ENCODE measurements at places on chromosomes 16 and 17.

DNA sequence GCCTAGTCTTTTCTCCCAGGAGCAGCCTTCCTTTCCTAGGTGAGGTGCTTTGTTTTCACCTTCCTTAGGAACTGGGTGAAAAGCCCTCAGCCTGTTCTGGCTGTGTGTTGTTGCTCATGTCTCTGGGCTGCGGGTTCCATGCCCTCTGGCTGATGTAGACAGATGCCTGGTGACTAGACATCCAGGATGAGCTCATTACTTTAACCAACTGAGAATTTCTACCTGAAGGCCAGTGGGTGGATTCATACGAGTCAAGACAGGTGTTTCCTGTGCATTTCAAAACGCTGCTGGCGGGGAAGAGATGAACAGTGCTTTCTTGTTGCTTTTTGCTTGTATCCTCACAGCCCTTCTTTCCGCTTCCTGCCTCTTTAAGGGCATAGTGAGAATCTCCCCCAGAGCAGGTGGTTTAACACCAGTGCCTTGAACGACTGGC lies 22.3 kb downstream of the SAP30BP start:
- no peak for DNase-seq

GRCh38 chr16:48158296-48158695 lies 2.5 kb upstream of the ABCC12 start:
- no peak for DNase-seq

DNA sequence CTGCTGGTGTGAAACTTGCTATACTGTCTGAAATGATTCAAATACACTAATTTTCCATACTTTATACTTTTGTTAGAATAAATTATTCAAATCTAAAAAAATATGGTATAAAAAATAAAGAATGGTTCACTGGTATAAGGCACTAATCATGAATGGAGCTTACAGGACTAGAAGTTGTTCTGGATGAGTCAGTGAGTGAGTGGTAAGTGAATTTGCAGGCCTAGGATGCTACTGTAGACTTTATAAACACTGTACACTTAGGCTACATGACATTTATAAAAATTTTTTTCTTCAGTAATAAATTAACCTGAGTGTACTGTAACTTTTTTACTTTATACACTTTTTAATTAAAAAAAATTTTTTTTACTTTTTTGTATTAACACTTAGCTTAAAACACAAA lies 95.5 kb downstream of the MAP2K4 start:
- DNase-seq = no peak

- DNase-seq = no peak
These were observed 17.6 kb upstream of the ITGAM start for GRCh38 chr16:31242206-31242605.

DNA sequence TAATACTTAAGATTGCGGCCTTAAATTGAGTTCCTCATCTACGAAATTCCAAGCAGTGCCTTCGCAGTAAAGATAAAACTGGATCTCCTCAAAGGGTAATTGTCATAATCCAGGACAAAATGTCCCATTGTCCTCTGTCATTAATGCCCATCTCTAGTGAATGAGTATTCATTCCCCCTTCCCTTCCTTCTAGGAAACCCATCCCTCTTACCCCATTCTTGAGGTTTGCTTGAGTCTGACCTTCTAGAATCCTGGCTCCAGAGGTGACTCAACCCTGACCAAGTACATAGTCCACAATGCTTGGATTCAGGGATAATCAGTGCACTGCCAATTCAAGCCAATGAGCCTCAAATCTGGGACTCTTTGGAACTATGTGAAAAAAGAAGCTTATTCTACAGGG lies 47.0 kb upstream of the MAF start:
- no peak for DNase-seq

GRCh38 chr16:17474572-17474971 lies 3.8 kb upstream of the XYLT1 start:
- no peak for DNase-seq

DNA sequence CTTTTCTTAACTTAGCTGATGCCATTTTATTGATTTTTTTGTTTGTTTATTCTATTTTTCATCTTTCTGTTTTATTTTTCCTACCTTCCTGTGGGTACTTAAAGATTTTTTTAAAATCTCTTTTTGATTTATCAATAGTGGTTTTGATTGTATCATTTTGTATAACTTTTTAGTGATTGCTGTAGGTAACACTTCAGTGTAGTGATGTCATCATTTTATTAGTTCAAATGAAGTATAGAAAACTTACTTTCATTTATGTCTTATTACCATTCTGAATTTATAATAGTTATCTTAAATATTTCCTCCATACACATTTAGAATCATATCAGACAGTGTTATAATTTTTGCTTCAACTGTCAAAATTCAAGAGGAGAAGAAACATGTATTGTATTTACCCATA lies 115.9 kb downstream of the PHKB start:
- no peak for DNase-seq

DNA sequence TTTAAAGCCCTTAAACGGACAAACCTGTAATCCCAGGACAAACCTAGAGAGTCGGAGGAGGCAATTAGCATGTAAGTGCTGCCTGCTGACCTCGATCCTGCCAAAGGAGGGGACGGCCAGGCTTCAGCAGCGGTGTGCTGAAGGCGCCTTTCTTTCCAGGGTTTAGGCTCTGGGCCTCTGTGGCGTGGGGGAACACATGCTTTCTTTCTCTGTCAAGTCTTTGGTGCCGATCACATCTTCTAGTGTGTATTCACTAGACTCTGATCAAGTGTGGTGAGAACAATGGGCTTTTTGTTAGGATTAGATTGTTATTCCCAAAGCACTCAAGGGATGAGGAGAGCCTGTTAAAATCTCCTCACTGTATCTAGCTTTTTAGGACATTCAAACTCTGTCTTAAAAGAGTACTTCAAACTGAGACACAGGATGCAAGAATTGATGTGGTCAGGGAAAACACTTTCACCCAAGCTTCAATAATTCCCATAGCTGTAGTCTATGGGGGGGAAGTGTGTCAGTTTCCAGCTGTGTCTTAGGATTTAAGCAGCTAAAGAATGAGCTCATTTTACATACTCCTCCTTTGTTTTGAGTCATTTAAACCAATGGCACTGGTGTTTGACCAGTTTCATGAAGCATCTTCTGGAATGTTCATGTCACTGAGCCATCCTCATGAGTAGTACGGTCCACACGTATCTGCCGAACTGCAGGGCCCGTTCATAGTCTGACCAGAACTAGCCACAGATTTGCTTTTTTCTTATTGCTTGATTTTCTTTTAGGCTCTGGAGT lies 51.2 kb downstream of the RPA1 start:
- no peak for DNase-seq

GRCh38 chr16:74046524-74046923 lies 250.1 kb upstream of the PSMD7 start:
- no peak for DNase-seq

DNA sequence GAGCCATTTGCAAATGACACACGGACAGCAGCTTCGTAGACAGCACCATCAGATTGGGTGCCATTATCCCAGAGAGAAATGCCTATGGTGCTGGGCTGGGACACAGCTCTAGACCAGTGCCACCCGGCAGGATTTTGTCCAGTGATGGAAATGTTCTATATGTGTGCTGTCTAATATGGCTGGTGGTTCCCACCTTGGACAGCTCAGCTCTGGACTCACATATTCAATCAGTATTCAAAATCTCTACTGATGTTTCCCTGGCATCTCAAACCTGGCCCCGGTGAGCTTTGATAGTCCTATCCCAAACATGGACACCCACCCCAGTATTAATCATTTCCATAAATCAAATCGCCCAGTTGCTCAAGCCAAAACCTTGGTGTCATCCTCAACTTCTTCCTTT lies 23.0 kb downstream of the FA2H start:
- DNase-seq = no peak

- no peak for DNase-seq
These were observed 63.3 kb downstream of the NOG start for GRCh38 chr17:56656701-56657327.

DNA sequence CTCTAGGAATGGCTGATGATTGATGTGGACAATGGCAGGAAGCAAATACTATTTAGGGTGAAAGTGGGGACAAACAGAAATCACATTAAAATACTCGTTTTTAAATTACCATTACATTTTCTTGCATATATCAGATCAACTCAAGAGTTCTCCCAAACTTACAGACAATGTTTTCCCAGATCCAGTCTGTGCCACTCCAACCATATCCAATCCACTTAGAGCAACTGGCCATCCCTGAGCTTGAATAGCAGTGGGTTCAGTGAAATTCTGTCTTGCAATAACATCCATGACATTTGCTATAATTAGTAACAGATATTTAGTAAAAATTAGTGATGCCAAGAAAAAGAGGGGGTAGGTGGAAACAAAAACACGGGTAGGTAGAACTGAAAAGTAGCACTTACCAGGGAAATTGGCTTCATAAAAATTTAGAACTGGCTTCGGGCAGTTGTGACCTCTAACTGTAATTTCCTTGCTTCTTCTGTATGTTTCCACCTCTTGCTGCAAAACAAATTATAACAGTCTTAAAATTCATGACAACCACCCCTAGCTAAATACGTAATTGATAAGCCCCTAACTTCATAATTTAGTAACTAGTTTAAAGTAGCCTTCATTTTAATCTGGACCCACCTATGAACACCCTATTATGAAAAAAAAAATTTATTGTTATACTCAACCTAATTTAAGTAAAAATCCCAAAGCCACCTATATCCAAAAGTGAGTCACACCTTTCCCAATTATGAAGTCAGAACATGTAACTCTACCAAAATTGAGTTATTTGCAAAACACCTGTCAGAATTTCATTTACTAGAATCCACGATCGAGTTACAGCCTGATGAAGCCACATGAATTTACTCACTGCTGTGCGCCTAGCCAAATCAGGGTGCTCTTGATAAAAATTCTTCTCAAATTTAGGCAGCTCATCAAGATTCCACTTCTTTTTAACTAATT lies 2.0 kb downstream of the DDX5 start:
- no peak for DNase-seq

DNA sequence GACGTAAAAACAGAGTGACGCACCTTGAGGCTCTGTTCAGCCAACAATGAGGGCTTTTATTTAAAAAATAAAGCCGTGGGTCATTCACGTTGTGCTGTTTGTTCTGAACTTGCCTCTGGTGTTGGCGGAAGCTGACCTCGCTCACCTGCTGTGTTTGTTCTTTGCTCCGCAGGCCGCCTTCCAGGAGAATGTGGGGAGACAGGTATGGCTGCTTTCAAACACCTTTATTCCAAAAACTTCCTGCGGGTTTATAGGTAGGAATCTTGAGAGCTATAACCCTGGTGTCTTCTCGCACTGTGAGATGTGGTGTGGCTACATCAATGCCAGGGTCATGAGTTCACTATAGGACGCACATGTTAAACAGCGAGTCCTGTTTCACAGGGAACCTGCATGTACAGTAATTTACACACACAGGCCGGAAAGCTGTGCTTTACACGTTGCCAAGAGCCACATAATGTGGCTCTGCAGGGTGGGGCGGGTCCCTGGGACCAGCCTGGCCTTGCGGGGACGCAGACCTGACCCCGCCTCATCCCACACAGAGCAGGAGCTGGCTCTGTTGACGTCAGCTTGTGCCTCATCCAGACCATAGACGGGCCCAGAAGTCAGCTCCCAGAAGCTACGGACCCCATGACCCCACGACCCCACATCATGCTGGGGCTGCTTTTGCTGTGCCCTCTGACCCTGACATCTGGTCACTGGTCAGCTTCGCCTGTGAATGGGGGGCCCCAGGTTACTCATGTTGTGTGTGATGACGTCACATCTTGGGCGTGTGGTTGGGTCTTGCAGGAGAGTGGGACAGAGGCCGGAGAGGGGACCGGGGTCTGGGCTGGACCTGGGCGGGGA lies 49.9 kb upstream of the ZNF750 start:
- no peak for DNase-seq

DNA sequence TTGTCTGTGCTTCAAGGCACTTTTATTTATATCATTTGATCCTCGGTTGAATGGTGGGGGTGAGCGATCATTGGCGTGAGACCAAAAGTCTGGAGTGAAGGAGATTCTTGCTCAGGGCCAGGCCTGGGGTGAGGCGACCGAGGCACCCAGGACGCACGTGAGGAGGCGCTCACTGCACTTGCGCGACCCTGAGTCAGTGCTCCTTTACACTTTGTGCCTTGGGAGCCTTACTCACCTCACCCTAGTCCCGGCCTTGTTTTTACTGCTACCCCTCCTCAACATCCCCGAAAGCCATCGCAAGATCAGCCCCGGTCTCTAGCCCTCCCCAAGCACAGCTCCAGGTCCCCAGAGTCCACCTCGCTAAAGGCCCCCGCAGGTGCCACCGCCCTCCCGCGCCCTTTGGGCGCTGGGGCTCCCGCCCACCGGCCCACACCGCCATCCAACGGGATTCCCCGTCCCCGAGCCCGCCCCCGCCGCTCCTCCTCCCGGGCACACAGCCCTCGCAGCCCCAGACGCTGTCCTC lies 496 bp downstream of the EZH1 start:
- DNase-seq = peak; percentile 50

DNA sequence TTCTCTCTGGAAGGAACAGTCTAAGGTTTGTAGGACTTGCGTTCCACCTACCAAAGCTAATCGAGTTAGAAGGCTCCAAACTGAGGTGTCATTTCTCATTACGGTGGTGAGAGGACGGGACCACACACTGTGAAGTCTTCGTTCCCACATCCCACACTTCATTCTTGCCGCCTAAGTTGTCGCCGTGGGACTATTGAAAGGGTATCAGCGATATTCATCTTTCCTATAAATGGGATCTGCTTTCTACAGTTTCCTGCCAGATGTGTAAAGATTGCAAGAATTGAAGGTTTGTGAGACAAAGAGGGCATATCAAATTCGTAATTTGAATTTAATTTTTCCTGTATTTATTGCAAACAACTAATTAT lies 608 bp upstream of the TRIM37 start:
- DNase-seq = no peak

- no peak for DNase-seq
These were observed 77.0 kb downstream of the MYH13 start for GRCh38 chr17:10295728-10296343.

DNA sequence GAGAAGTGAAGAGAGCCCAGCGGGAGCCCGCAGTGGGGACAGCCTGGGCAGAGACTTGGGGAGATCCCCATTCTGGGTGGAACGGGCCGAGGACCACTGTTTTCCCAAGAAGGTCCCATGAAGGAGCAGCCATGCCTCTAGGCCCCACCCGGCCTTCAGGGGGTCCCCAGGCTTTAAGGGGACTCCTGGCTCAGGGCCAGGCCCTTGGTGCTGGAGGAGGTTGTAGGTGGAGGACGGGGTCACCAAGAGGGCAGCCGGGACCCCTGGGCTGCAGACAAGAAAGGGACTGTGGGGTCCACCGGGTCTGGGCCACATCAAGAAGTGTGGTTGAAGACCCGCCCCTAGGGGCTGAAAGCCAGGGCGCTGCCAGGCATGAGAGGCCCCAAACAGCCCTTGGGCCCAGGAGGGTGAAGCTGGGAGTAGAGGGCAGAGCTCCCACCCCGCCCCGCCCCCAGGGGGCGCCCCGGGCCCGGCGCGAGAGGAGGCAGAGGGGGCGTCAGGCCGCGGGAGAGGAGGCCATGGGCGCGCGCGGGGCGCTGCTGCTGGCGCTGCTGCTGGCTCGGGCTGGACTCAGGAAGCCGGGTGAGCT lies at the start of gene PRSS21:
TSS of gene PRSS21 (plus strand) at position 487 of the 589 bp plus-strand sequence. CDS start at position 519, 32 bp downstream.
- no peak for DNase-seq

GRCh38 chr17:58991718-58992331 lies 114.9 kb downstream of the TRIM37 start:
- DNase-seq = no peak

DNA sequence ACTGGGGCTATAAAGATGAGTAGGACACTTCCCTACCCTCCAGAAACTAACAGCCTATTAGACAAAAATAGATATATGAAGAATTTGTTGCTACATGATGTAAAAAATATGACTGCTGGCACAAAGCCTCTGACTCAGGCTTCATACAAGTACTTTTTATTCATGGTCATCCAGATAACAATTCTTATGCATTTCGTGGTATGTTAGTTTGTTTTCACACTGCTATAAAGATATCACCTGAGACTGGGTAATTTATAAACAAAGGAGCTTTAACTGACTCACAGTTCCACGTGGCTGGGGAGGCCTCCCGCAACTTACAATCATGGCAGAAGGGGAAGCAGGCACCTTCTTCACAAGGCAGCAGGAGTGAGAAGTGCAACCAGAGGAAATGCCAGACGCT lies 112.5 kb upstream of the HLF start:
- no peak for DNase-seq
